ENCODE measurements at places on chromosomes 7 and 10. TPM values are rescaled to one million over a fixed set of nuclear protein-coding genes. Genes with fewer than 3 reads are reported as not detected.
A peak's percentile ranks its signal among the peaks of the same experiment; 100 is the strongest.

TEX36 gene
- total RNA-seq: not detected

NEURL1 gene
- 40.2 TPM for total RNA-seq

SEMA4G gene
- total RNA-seq: 113 TPM

C7orf33 gene
- not detected for total RNA-seq

- DNase-seq: no peak
- H3K4me1 ChIP-seq: no peaks in the 10 kb centered on the region
- H3K27ac ChIP-seq: no peak overlapping the region
- H3K4me3 ChIP-seq: no peak overlapping the region
- H3K36me3 ChIP-seq: no peaks in the 10 kb centered on the region
Measured at GRCh38 chr7:36171503-36171902, 18.4 kb downstream of the EEPD1 start.

DNA sequence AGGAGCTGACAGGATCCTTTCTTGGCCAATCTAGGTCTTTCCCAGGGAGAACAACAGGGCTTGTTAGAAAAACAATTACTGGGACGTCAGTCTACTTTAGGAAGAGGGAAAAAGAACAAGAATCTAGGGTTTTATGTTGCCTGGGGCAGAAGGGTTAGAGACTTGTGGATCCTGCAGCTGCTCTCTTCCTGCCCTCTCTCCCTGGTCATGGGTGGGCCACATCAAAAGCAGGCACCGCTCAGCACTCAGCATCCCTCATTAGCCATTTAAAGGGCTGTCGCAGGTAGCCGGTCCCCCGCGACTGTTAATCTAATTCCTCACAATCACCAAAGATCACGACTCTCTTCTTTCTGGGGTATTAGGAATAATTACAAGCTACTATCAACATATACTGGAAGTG lies 631.9 kb downstream of the CALN1 start:
- H3K36me3 ChIP-seq: no peaks in the 10 kb centered on the region
- H3K27ac ChIP-seq: no peak overlapping the region
- no peak overlapping the region for H3K4me3 ChIP-seq
- H3K27me3 ChIP-seq: no peaks in the 10 kb centered on the region
- DNase-seq: no peak

- no peak overlapping the region for H3K4me3 ChIP-seq
- DNase-seq: no peak
- no peaks in the 10 kb centered on the region for H3K27me3 ChIP-seq
- H3K4me1 ChIP-seq: no peaks in the 10 kb centered on the region
- H3K27ac ChIP-seq: no peak overlapping the region
- no peaks in the 10 kb centered on the region for H3K36me3 ChIP-seq
Measured at GRCh38 chr7:96637522-96637921, 72.1 kb downstream of the SEM1 start.

GARS1 gene
- 90.9 TPM for total RNA-seq

GRCh38 chr10:75379212-75379724 lies 22.3 kb downstream of the ZNF503 start:
- no peaks in the 10 kb centered on the region for H3K4me1 ChIP-seq
- H3K4me3 ChIP-seq: no peak overlapping the region
- no peak overlapping the region for H3K27ac ChIP-seq
- no peaks in the 10 kb centered on the region for H3K36me3 ChIP-seq

GRCh38 chr7:143361552-143362130 lies 872 bp downstream of the FAM131B start:
- no peaks in the 10 kb centered on the region for H3K4me1 ChIP-seq
- no peak overlapping the region for H3K27ac ChIP-seq
- no peak for DNase-seq
- H3K4me3 ChIP-seq: peak overlapping the region; percentile 52
- no peaks in the 10 kb centered on the region for H3K36me3 ChIP-seq

GRCh38 chr7:127886248-127886647 lies 145.0 kb downstream of the LRRC4 start:
- H3K27ac ChIP-seq: no peak overlapping the region
- DNase-seq: no peak
- H3K36me3 ChIP-seq: peaks cover 9% of the 10 kb centered on the region
- no peaks in the 10 kb centered on the region for H3K4me1 ChIP-seq
- no peak overlapping the region for H3K4me3 ChIP-seq

C7orf57 gene
- total RNA-seq: not detected

GRCh38 chr10:89427629-89428028 lies 13.3 kb downstream of the IFIT5 start:
- DNase-seq: no peak
- no peaks in the 10 kb centered on the region for H3K36me3 ChIP-seq
- H3K4me3 ChIP-seq: no peak overlapping the region
- no peaks in the 10 kb centered on the region for H3K4me1 ChIP-seq

CLIP2 gene
- total RNA-seq: 81.6 TPM

- no peaks in the 10 kb centered on the region for H3K36me3 ChIP-seq
- DNase-seq: no peak
- no peak overlapping the region for H3K4me3 ChIP-seq
- no peaks in the 10 kb centered on the region for H3K27me3 ChIP-seq
- H3K4me1 ChIP-seq: no peaks in the 10 kb centered on the region
Measured at GRCh38 chr10:17010363-17011145, 119.1 kb downstream of the CUBN start.
